Fibroblast of skin of back (primary cell): ENCODE measurements at places on chromosomes 7 and 10.

DNA sequence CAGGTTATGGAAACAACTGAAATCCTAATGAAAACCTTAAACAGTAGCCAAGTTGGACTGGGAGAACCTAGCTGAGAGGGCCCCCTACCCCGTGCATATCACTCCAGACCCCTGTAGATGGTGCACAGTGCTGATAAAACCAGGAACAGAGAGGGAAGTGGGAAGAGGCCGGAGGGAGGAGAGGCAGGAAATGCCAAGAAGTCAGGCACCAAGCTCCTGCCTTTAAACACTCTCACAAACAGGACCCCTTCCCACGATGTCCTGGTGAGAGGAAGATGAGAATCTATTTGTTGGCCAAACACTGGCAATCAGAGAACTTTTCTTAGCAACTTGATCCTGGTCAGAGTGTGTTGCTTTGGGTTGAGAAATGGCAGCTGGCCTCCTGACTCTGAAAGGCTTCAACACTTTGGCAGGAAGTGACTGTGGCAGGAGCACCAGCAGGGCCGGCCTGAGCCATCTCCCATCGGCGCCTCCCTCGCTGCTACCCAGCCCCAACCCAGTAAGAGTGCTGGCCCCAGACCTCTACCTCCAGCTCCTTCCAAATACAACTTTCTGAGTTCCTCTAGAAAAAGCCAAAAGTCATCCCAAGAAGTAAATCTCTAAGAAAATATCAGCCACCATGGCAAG is 39.5 kb downstream of the GSDME start:
- no peak for DNase-seq

DNA sequence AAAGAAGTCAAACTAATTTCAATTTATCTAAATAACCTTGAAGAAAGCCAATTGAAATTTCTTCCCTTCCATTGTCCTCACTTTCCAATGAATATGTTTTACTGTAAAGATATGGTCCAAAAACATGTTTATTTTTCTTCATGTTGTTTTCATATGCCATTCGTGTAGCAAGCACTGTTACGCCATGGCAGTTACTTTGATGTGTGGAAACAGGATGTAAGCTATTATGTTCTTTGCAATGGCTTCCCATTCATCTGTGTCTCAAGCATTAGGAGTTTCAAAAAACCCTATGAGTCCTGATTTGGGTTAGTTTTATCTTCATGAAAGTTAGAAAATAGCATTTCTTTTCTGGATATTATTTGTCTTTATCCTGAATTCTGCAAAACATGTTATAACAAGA is 31.0 kb downstream of the GPR141 start:
- DNase-seq: no peak

DNA sequence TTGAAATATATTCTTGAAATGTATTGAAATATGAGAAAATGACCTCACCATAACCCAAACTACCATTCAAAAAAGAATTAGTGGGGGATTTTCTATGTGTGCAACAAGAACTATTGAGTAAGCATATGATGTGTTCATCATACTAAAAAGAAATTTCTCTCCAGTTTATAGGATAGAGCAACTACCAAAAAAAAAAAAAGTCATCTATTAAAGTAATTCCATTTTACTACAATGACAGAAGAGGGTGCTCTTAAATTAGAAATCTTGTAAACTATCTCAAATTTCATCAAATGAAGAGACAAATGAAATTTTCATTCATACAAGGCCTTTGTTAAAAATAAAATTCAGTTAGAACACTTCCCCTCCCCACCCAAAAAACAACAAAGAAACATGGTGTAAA is 195.4 kb upstream of the PLXDC2 start:
- DNase-seq: no peak

GRCh38 chr7:137946011-137946410 is 55.9 kb downstream of the CREB3L2 start:
- no peak for DNase-seq

- DNase-seq: no peak
Measured at GRCh38 chr7:15403751-15404150, 158.1 kb downstream of the AGMO start.
